Daoy (cell line): ENCODE measurements at places on chromosomes 5 and 9. TPM values are rescaled to one million over a fixed set of nuclear protein-coding genes. Genes with fewer than 3 reads are reported as not detected.

Gene NMUR2
- 0.30 TPM in 1 of 2 replicates, not detected in the other for total RNA-seq

DNA sequence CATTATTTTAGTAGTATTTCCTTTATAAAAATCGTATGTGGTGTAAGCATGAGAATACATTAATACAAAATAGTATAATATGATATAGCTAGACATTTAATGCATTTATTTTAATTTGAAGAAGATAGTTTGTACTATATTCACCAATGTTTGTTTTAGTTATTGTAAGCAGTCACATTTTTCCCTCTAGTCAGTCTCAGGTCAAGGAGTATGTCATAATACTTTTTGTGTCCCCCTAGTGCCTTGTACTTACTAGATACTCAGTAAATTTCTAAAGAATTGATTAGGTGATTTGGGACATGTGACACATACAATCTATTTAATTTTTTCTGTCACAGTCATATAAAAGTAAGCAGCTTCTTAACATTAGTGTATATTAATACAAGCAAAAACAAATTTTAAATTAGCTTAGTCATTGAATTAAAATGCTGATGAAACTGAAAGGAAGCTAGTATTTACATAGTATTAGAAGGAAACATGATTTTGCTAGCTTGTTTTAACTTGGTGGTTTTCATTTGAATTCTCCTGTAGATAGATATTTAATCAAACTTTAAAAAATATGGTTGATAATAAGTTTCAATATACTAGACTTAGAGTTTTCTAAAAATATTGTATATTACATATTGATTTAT is 242.2 kb downstream of the FER start:
- no peak for DNase-seq

- DNase-seq = no peak
Measured at GRCh38 chr5:80172067-80172695, 83.7 kb downstream of the SERINC5 start.

- no peak for DNase-seq
Measured at GRCh38 chr9:38288502-38288901, 104.0 kb upstream of the ALDH1B1 start.

DNA sequence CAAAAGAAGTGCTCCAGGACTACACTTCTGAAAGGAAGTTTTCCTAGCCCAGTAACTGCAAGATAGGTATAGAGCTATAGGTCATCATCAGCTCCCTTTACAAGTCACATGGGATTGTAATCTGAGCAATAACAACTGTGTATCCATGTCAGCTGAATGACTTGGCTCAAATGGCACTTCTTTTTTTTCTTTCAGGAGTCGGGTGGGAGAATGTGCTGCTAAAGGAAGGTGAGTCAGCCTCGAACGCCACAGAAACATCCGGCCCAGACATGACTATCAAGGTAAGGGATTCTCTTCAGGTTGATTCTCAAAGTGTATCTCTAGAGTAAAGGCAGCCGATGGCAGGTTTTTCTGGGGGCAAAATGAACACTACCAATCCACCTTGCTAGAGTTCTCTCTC is 192.2 kb downstream of the C9orf152 start:
- DNase-seq = peak; percentile 91

Gene SPATA31C1
- not detected in 2 replicates for total RNA-seq

DNA sequence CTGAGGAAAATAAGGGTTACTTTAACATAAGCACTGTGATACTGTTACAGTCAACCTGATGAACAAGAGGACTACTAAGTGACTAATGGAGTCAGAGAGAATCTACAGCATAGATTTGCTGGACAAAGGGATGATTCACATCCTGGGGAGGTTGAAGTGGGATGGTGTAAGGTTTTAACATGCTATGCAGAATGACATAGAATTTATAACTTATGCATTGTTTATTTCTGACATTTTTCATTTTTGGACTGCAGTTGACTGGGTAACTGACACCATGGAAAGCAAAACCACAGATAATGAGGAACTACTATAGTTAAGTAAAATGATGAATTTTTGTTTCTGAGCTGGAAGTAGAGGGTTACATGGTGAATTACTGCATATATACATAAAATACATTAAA is 389.2 kb downstream of the MAT2B start:
- no peak for DNase-seq
